ENCODE measurements at places on chromosomes 6 and 20. TPM values are rescaled to one million over a fixed set of nuclear protein-coding genes. Genes with fewer than 3 reads are reported as not detected.

GRCh38 chr6:108526739-108527174, 34.0 kb upstream of the FOXO3 start:
- no peak for DNase-seq

GRCh38 chr6:104473021-104473429, 386.7 kb downstream of the HACE1 start:
- no peak for DNase-seq

GRCh38 chr6:49463612-49463967, 420 bp downstream of the CENPQ start:
- DNase-seq, result no peak

- DNase-seq, result no peak
Measured at GRCh38 chr6:122033564-122034181, 365.8 kb upstream of the HSF2 start.

Gene PSORS1C1
- total RNA-seq, result 1.3 TPM

Gene MAS1L
- not detected for total RNA-seq

DNA sequence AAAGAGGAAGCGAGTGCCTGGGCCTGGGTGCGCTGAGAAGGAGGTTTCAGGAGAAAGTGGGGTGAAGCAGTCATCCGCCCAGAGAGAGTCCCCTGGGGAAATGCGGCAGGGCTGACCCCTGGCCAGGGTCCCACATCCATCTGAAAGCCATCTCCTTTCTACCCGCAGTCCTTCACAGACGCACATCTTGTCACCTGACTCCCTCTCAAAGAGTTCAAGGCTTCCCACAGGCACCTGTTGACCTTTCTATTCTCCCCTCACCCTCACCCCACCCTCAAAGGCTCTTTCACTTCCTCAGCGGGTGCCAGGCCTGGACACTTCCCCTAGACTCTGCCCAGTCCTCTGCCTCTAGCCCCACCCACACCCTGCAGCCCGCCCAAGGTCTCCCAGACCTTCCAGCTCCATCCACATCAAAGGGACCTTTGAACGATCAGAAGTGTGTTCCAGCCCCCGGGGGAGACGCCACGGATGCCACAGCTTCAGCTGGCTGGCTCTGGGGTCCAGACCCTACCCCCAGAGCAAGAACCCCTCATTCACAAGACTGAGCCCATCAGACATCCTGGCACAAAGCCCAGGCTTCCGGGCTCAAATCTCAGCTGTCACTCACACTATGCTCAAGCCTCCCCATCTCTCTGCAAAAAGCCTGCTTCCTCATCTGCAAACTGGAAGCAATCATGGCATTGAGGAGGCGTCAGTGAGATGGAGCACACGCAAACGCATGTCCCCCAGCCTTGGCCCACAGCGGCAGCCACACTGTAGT, 2.1 kb downstream of the CTSZ start:
- no peak for DNase-seq

DNA sequence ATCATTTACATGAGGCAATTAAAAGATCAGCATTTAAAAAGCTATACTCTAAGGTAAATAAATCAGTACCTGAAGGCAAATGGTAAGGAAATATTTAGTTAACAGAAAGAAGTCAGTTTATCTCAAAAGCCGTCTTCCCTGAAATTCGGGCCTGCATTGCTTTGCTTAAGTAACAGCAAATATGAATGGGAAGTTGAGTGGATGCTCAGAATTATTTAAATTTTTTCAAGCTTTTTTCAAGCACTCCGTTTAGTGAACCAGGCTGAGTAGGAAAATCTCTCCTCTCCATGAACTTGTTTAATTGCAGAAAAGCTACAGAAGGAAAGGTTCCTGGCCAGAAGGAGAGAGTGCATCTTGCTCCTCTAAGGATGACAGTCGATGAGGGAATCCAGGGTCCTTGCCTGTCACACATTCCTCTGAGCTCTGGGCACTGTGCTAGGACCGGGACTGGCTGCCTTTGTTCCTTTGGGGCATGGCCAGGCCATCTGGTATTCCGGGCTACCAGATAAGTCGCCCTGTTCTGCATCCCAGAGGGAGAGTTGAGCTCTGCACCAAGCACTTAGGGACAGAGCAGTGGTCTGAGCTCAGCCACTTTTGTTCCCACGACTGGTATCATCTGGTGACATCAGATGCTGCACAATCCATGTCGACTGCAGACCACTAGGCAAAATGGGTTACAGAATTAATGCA, 77.6 kb downstream of the RIN2 start:
- no peak for DNase-seq

Gene PCSK2
- not detected for total RNA-seq

All from omental fat pad (tissue), 4 donors.